ENCODE measurements at places on chromosomes 3 and 15. TPM values are rescaled to one million over a fixed set of nuclear protein-coding genes. Genes with fewer than 3 reads are reported as not detected.

Gene MKRN2OS
- not detected for total RNA-seq

Gene GP5
- 0.21 TPM for total RNA-seq

Gene CHRNB4
- 1.1 TPM for total RNA-seq

Gene SLC22A13
- total RNA-seq, result 0.51 TPM

Gene CLDN18
- 0.62 TPM for total RNA-seq
